Heart right ventricle (tissue), 16 donors: ENCODE measurements at places on chromosomes 12 and 14. TPM values are rescaled to one million over a fixed set of nuclear protein-coding genes. Genes with fewer than 3 reads are reported as not detected.

Gene SLCO1C1
- total RNA-seq: 2.6 TPM

Gene CD69
- total RNA-seq: 0.45 TPM

Gene KCNJ8
- 53.1 TPM for total RNA-seq

Gene LAG3
- 0.17 TPM for total RNA-seq

Gene DCN
- total RNA-seq: 392 TPM

Gene GPR68
- total RNA-seq: 0.30 TPM

Gene KIF5A
- not detected for total RNA-seq

Gene FAM234B
- total RNA-seq: 1.4 TPM

Gene SOX5
- 3.3 TPM for total RNA-seq

DNA sequence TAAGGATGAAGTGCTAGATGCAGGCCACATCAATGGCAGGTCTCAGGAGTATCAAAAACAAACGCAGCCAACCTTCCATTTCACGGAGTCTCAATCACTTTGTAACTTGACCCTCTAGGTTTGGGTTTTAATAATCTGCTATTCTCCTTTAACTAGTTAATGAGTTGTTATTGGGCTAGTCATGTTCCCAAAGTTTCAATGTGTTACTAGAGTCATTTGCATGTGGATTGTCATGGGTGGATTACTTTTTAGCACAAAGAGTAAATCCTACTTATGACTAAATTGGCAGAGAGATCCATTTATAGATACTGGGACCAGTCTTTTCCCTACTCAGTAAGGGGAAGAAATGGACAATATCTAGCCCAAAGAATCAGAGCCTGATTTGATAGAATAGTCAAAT lies 151.0 kb downstream of the BCAT1 start:
- no peak for DNase-seq

DNA sequence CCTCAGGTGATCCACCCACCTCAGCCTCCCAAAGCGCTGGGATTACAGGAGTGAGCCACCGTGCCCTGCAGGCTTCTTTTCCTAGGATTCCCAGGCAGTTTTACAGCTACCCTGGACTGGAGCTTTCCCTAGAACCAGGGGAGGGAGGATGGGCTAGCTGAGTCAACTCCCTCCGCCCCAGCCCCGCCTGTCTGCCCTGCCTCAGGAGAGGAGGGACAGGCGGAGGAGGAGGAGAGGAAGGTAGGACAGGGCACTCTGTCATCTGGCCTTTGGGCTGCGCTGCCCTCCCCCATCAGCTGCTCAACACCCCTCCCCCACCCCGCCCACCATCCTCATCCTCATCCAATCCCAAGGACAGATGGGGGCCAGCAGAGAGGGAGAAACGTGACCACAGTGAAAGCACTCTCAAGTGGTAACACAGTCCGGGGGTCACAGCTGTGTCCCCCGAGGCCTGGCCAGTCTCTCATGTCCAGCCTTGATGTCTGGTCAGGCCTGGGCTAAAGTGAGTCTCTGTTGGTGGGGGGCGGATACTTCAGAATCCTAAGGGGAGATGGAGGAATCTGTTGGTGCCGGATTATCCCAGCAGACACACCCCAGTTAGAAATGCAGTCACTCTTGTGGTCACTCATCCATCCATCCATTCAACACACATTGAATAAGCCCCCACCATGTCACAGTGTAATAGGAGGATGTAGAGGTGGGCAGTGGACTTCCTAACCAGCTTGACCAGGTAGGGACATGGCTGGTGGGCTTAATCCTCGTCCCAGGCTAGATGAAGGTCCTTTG lies 12.3 kb downstream of the FIGNL2 start:
- no peak for DNase-seq

DNA sequence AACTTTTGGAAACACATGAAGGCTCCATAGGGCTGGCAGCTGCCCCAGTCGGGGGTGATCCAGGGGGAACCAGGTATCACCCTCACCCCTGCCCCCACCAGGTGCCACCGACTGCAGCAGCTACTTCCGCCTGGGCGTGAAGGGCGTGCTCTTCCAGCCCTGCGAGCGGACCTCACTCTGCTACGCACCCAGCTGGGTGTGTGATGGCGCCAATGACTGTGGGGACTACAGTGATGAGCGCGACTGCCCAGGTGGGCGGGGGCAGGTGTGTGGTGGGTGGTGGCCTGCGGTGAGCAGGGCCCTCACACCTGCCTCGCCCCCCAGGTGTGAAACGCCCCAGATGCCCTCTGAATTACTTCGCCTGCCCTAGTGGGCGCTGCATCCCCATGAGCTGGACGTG lies 22.3 kb upstream of the NXPH4 start:
- no peak for DNase-seq

DNA sequence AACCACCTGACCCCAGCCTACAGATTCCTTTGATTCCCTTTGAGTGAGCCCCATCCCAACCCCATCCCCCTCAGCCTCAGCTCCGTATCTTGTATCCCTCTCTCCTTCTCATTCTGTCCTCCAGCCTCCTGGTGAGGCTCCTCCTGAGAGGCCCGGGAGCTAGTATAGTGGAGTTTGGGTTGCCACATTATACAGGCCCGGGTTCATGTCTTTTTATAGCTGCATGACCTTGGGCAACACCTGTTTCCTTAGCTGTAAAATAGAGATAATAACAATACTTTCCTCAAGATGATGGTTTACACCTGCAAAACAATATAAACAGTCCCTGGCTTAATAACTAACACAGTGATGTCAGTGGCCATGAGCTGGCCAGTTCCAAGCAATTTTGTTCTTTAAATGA lies 89.8 kb downstream of the STAB2 start:
- no peak for DNase-seq

- DNase-seq: no peak
These were observed 35.5 kb downstream of the TCTN1 start for GRCh38 chr12:110649341-110649847.

DNA sequence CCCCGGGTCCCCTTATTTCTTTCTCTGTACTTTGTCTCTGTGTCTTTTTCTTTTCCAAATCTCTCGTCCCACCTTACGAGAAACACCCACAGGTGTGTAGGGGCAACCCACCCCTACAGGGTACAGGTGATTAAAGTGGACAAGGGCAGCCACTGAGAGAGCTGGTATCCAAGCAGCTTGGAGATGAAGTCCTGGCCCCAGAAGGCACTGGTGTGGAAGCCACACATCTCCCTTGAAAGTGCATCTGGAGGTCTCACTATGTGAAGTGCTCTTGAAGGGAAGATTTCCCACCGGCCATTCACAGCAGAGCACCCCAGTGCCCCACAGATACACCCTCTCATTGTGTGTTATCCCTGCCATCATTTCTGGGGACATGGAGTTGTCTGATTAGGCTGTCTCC lies 6.3 kb upstream of the BICD1 start:
- DNase-seq: no peak

GRCh38 chr12:19620222-19620621 lies 180.9 kb downstream of the AEBP2 start:
- no peak for DNase-seq

- no peak for DNase-seq
These were observed 13.2 kb downstream of the SETD3 start for GRCh38 chr14:99467336-99468078.

- no peak for DNase-seq
These were observed 280.6 kb upstream of the RTL1 start for GRCh38 chr14:101184104-101184455.

GRCh38 chr14:73909681-73910080 lies 23.0 kb downstream of the ZNF410 start:
- DNase-seq: no peak

DNA sequence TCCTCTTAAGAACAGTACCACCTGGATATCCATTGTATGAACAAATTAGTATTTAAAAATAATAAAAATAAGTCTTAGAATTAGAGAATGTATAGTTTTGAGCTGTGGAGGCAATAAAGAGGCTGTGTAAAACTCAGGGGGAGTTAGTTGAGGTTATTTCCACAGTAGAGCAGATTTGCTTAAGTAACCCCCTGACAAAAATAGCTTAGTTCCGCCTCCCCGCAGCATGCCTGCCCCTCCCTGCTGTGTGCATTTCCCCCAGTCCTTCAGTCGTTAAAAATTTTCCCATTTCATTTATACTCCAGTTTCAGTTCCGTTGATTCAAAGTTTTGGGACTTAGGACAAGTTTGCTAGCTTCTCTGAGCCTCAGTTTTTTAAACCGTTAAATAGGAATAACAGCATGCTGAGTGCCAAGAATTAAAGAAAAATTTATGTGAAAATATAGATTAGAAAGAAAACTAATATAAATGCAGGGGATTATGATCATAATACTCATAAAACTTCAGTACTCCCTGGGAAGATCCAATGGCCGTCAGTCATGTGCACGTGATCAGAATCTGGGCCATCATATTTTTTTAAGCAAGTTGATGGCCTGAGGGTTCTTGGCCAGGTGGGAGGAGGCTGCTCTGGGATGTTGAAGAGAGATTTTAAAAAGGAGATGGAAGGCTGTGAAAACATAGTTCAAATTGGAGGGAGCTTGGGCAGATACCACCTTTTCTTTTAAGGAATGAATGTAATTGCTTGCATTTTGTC lies 14.5 kb upstream of the SLC38A2 start:
- peak; percentile 42 for DNase-seq

DNA sequence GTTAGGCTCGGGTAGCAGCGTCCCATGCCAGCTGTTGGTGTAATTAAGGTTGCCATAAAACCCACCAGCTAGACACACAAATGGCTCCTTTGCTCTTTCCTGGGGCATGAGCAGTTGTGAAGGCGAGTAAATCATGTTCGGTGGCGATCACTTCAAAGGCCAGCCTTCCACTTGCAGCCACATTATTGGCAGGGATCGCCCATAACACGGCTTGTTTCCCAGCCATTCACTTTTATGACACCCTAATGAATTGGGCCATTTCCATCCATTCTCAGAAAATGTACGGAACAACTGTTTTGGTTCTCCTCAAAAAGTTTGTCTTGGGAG lies 63.4 kb downstream of the BEGAIN start:
- no peak for DNase-seq

- no peak for DNase-seq
These were observed 30.4 kb downstream of the NPAS3 start for GRCh38 chr14:32968972-32969544.

- no peak for DNase-seq
These were observed 5.1 kb upstream of the SMOC1 start for GRCh38 chr14:69873877-69874780.

DNA sequence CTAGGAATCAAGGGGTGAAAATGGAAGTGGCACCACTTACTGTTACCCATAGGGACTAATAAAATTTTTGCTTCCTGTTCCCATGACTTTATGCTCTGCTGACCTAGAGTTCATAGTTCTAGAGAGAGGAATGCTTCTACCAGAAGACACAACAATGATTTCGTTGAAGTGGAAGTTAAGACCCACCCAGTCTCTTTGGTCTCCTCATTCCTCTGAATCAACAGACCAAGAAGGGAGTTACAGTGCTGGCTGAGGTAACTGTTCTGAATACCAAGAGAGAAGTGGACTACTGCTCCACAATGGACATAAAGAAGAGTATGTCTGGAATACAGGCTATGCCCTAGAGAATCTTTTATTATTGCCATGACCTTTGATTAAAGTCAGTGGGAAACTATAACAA lies 23.5 kb upstream of the DYRK2 start:
- no peak for DNase-seq

GRCh38 chr14:76917158-76917596 lies 91.0 kb downstream of the LRRC74A start:
- DNase-seq: peak; percentile 57

DNA sequence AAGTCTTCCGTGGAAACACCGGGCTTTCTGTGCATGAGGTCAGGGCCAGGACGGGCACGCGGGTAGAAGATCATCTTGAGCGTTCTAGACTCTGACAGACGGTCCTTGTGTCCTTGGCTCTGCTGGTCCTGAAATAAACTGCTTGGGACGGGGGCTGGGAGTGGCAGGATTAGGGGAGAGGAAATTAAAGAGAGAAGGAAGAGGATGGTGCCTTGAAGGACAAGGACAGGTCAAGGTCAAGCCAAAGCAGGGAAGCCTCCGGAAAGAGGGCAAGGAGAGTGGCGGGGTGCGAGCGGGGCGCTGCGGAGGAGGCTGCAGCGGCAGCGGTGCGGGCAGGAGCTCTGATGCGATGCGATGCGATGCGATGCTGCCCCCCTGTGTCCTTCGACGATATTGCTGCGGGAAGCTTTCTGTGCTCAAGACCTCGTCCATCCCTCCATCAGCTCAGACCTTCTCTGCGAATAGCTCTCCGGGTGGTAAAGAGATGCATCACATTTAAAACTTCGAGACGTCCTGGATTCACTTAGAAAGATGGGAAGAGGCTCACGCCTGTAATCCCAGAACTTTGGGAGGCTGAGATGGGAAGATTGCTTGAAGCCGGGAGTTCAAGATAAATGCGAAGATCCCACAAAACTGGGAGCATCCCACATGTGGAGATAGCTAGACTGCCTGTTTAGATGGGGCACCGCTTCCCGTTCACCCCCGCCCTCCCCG lies 110.1 kb upstream of the TMEM132D start:
- no peak for DNase-seq

DNA sequence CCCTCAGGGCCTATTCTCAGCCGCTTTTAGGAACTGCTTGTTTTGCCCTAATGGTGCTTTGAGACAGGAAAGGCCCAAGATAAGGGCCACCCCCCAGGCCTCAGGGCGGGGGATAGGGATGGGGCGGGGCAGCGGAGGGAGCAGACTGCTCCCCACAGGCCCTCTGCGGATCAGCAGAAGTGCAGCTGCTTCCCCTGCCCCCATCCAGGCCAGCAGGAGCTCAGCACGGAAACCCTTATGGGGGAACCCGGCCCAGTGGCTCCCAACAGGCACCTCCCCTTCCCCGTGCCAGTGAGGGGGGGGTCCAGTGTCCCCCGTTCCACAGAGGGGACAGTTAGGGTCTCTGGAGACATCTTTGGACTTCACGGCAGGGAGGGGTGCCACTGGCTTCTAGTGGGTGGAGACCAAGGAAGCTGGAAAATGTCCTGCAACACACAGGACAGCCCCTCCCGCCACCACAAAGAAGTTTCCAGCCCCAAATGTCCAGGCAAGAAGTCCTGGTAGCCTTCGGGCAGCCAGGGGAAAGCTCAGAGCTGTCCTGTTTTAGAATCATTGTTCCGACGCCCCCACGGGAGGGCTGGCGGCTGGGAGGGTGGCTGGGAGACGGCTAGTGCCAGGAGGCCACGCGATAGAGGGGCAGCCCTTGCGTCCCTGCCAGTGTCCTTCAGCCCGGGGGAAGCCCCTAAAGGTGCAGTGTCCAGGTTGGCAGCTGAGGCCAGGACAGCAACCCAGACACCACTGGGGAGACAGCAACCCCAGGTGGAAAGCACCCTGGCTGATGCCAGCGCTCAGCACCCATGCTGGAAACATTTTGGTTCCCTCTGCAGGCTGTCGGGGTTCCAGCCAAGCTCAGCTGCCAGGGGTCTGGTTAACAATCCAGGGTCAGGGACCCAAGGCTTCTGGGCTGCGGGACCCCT lies 10.4 kb upstream of the GPR132 start:
- peak; percentile 60 for DNase-seq

GRCh38 chr14:101561145-101561896 lies at the start of gene DIO3:
Gene DIO3 (plus strand): TSS chr14:101561495.
- DNase-seq: no peak
